Urinary bladder (tissue), 4 donors: ENCODE measurements at places on chromosomes 7 and 10. TPM values are rescaled to one million over a fixed set of nuclear protein-coding genes. Genes with fewer than 3 reads are reported as not detected.

The AKR1C4 gene
- 0.09 TPM for polyA plus RNA-seq

The GSTO1 gene
- 114 TPM for polyA plus RNA-seq

The MBLAC1 gene
- 4.7 TPM for polyA plus RNA-seq

GRCh38 chr10:71521504-71522441 lies 125.1 kb downstream of the CDH23 start:
- DNase-seq: no peak

- no peak for DNase-seq
These were observed 20.5 kb downstream of the ZRANB1 start for GRCh38 chr10:124962421-124962820.

DNA sequence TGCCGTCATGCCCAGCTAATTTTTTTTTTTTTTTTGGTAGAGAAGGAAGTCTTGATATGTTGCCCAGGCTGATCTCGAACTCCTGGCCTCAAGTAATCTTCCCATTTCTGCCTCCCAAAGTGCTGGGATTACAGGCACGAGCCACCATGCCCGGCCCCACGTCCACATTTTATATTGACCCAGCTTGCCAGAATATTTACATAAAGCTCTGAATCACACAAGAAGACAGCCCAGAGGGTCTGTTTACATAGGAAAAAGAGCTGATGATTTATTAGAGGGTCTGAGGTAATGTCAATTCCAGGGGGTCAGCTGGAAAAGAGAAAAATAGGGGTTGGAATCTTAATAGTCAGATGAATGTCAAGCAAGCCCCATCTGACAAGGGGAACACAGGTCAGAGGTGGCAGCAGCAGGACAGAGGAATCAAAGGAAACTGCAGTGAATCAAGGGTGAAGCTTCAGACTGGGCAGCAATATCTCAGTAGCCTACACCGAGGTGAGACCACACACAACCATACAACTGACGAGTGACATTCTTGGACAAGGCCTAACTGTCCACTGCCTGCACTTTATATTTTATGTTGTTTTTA lies 15.8 kb upstream of the SLF2 start:
- DNase-seq: no peak

DNA sequence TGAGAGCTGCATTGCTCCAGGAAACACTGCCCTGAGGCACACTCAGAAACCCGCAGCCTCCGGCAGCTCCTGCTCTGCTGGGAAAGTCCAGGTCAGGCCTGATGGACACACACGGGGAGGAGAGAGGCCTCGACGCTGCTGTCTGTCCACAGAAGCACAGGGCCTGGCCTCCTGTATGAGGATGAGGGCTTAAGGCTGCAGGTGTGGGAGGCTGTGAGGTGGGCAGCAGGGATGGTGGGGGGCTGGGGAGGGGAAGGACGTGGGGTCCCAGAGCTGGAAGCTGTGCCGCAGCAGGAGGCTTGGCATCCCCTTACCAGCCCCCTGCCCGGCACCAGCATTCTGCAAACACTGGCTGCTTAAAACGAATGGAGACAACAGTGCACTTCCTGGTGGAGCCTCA lies 186.2 kb downstream of the DNAJB6 start:
- no peak for DNase-seq

GRCh38 chr10:101896225-101896877 lies 52.8 kb upstream of the KCNIP2 start:
- DNase-seq: no peak

DNA sequence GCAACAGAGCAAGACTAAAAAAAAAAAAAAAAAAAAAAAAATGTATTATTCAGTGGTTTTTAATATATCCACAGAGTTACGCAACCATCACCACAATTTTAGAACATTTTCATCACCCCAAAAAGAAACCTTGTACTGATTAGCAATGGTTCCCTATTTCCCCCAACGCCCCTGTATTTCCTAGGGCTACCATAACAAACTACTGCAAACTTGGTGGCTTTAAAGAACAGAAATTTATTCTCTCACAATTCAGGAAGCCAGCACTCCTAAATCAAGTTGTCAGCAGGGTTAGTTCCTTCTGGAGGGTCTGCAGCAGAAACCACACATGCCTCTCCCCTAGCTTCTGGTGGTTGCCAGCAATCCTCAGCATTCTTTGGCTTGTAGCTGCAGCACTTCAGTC lies 5.9 kb upstream of the NUP42 start:
- DNase-seq: no peak
